Cortex of kidney (tissue), 1 donor: ENCODE measurements at places on chromosomes 13 and 19.

DNA sequence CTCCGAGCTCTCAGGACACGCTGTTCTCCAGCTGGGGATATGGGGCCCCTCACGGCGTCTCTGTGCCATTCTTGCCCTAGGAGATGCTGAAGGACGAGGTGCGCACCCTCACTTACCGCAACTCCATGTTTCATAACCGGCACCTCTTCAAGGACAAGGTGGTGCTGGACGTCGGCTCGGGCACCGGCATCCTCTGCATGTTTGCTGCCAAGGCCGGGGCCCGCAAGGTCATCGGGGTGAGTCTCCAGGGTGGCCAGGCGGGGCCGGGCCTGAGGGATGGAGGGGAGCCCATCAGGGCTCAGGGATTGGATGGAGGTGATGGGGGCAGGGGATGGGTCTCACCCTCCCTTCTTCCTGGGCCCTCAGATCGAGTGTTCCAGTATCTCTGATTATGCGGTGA is 4.8 kb downstream of the PRMT1 start:
- DNase-seq = no peak

- no peak for DNase-seq
Measured at GRCh38 chr13:77038907-77039480, 12.0 kb upstream of the FBXL3 start.

DNA sequence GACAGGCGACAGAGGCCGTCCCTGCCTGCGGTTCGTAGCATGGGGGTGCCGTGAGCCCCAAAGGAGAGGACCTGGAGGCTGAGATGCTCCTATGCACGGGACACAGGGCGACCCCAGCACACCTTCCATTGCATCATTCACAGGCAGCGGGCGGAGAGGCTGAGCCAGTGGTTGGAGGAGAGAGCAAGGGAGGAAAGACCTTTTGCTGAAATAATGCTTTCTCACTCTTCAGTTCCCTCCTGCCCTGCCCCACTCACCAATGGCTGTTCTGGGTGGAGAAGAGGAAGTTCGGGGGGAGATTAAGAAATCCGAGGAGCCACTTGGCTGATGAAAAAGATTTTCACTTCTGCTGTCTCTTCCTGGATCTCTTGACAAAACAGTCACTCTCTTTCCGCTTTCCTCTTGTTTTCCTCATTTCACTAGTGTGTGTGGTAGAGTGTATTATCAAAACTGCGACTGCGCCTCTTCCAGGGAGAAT is at the start of gene NLRP12:
NLRP12 (minus strand) TSS at position 181 of the 478 bp plus-strand sequence; CDS start at position 41, 140 bp downstream.
- DNase-seq = no peak

GRCh38 chr19:40365613-40366401 is 17.3 kb downstream of the PLD3 start:
- DNase-seq = no peak

DNA sequence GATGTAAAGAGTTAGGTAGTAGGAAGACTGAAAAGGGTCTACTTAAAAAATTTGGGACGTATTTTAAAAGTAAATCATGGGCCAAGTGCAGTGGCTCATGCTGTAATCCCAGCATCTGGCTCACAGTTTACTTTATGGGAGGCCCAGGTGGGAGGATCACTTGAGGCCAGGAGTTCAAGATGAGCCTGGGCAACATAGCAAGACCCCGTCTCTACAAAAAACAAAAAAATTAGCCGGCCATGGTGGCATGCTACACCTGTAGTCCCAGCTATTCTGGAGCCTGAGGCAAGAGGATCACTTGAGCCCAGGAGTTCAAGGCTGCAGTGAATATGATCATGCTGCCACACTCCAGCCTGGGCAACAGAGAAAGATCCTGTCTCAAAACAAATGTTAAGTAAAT is 23.0 kb downstream of the UTP14C start:
- no peak for DNase-seq

DNA sequence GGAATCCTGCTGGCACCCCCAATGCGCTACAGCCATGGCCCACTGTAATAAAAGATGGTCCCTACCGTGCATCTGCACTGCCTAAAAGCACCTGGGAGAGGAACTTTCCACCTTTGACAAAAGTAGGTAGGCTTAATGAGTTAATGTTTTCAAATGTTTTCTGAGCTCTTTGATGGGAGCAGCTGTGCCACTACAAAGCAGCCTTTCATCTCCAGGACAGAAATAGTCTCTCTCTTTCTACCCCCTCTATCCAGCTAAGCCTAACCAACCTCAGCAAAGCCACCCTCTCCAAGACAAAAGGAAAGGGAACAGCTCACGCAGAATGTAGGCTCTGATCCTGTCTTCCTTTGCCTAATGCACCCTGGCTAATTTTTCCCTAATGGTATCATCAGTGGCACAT is 560.2 kb downstream of the UQCRFS1 start:
- DNase-seq = no peak

DNA sequence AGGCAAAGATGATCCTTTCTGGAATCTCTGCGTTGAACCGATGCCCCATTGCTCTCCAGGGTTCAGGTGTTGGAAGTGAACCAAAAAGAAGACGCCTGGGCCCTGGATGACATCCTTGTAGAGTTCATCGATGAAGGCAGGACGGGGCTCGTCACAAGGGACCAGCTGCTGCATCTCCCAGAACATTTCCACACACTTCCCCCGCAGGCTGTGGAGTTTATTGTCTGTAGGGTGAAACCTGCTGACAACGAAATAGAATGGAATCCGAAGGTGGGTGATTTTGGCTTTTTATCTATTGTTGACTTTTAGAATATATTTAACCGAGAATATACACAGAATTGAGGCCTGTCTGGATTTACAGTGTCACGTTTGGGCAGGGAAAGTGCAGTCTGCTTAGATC is 58.4 kb downstream of the SLC7A9 start:
- no peak for DNase-seq

DNA sequence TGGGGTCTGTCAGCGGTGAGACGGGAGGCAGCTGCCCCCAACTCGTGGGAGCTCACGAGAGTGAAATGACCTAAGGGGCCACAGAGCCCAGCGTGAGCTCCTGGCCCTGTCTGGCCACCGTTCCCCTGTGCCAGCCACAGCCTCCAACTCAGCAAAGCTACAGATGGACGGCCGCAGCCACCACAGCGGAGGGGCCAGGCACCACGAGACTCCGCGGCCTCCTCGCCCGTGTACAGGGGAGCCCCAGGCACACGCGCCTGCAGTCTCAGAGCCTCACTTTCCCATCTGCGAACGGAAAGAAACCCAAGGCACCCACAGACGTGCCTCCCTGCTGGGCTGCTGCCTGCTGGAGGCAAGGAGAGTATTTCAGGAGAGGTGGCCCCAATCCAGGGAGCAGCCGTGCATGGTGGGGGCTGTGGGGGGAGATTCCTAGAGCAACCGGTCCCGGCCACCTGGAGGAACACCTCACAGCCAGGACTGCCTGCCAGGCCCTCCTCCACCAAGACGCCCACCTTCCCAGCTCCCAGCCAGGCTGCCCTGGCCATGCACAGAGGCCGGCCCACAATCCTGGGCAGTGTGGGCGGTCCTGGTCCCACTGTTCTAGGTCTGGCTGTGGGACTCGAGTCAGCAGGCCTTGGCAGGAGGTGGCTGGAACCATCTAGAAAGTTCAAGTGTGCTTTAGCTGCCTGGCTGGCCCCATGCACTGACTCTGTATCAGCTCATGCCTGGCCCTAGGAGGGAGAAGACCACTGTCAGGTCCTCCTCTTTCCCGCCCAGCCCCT is 1.9 kb downstream of the MKNK2 start:
- DNase-seq = no peak

- DNase-seq = no peak
Measured at GRCh38 chr19:28486926-28487325, 726.0 kb downstream of the UQCRFS1 start.

DNA sequence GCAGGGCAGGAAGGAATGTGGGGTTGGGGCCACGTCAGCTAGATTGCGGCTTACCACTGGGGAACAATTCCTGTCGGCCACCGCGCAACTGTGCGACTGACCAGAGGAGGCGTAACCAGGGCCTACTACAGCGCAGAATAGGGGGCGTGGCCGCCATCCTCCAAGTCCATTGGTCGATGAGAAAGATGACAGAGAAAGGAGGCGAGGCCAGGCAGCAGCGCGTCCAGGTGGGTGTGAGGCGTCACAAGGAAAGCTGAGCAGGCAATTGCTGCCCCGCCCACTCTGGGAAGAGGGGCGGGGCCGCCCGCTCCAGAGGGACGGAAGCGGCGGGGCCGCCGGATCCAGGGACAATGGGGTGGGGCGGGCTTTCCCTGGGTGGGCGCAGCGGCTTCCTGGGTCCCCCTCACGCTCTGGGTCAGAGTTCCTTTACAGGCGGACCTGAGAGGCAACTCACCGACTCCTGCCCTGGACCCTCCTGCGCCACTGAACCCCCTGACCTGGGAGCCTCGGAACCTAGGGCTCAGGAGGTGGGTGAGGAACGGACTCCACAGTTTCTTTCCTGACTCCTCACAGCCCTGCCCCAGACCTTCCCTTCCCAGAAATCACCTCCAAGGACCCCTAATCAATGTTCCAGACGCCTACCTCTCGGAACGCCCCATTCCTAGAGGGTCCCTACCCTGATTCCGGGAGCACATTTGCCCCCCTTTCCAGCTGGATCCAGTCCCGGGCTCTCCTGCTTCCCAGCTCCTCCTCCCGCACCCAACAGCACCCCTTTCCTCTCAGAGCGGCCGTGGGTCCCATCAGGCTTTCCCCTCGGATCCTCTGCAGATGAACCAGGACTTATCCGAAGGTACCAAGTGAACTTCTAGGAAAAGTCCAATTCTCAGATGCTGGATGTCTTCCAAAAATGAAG is 101.5 kb upstream of the ZNF492 start:
- no peak for DNase-seq

DNA sequence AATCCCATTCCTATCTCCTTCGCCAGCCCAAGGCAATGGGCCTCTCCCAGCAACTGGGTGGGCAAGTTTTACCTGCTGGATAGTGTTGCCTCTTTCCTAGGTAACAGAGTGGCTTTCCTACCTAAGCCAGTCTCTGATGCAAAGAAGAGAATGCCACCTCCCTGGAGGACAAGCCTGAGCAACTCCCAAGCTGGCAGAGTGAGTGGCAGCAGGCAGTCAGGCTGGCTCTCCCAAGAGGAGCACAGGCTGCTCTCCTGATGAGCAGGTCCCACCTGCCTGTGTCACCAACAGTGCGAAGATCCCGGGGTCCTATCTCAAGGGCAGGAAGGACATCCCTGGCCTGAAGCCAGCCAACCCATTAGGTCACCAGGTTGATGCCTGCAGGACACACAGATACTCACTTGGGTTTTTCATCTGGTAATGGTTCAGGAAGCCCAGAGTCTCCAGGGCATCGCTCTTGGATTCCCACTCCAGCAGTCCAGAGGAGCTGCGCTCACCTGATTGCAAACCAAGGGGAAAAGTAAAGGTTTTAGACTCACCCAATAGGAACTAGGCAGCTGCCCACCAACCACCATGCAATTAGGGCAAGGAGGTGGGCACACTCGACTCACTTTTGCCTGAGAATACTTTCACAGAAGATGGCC is 5.5 kb upstream of the ECH1 start:
- DNase-seq = no peak

- no peak for DNase-seq
Measured at GRCh38 chr13:64073203-64073602, 2657.6 kb upstream of the PCDH20 start.

DNA sequence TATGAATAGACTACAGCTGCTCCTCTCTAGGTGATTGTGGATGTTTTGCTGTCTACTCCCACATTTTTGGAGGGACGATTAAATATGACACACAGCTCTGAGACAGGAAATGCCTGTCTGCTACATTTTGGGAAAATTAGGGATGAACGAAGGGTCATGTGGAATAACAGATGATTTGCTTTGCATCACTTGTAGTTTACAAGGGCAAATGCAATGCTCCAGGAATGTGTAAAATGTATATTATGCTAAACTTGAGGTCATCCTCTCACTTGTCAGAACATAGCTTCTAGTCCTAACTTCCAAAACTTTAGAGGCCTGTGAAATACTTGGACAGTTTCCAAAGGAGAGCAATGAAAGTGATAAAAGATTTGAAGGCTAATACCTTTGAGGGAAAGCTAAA is 284.2 kb upstream of the DACH1 start:
- DNase-seq = no peak
